ENCODE measurements at places on chromosomes 1 and 21.

DNA sequence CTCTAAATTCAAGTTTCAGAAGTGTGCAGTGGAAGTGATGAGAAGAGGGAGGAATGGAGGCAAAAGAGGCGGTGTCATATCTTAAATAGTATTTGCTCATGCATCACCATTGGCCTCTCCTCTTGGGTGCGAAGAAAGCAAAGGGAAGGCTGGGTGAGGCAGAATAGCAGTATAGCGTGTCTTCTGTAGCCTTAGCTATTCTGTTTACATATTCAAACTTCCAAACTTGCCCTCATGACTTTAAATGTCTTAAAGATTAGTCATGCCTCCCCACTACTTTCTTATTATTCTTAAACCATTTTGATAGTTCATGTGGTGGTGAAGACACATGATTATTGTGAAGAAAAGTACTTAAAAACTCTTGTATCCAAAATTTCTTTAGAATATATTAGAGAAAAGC is 104.6 kb upstream of the TENT5C start:
- peak; percentile 44 for DNase-seq

GRCh38 chr1:27142464-27142863 is 12.5 kb downstream of the SLC9A1 start:
- no peak for DNase-seq

- no peak for DNase-seq
These were observed 343.1 kb downstream of the NPHP4 start for GRCh38 chr1:5649166-5649551.

- DNase-seq: no peak
These were observed 15.5 kb downstream of the PROX1 start for GRCh38 chr1:214003233-214003632.

DNA sequence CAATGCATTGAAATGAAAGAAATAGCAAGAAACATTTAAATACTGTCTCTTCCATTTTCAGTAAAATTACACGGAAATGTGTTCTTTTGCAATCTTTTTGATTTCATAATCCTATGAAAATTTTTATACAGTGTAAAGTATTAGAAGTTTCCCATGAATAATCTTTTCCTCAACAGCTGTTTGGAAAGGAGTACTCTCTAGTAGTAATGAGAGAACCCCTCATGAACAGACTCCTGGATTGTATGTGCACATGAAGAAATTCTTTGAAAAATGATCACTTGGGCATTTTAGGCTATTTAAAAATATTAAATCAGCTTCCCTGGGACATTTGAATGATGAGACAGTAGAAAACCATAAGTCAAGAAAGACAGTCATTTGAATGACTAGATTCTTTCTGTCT is 64.4 kb downstream of the LHX9 start:
- peak; percentile 61 for DNase-seq

GRCh38 chr1:154351363-154352068 is 26.2 kb downstream of the ATP8B2 start:
- no peak for DNase-seq

- no peak for DNase-seq
These were observed 4.6 kb downstream of the IFFO2 start for GRCh38 chr1:18951818-18952391.

DNA sequence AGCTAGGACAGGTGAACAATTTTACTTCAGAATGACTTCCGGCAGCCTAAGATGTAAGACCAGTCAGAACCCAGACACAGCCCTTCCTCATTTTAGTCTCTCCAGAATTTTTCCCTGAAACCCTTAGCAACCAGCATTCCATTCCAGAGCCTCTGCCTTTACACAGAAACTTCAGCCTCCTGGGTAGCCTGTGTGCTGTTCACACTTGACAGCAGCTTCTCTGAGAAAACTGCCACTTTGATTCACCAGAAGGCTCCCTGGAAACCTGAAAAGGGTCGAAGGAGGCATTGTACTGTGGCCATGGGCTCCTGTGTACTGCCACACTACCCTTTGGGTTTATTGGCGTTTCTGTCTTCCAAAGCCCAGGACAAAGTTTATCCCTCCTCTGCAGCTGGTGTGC is 17.4 kb downstream of the HYI start:
- no peak for DNase-seq

- peak; percentile 85 for DNase-seq
These were observed 74.4 kb downstream of the PTGS2 start for GRCh38 chr1:186605762-186606350.

DNA sequence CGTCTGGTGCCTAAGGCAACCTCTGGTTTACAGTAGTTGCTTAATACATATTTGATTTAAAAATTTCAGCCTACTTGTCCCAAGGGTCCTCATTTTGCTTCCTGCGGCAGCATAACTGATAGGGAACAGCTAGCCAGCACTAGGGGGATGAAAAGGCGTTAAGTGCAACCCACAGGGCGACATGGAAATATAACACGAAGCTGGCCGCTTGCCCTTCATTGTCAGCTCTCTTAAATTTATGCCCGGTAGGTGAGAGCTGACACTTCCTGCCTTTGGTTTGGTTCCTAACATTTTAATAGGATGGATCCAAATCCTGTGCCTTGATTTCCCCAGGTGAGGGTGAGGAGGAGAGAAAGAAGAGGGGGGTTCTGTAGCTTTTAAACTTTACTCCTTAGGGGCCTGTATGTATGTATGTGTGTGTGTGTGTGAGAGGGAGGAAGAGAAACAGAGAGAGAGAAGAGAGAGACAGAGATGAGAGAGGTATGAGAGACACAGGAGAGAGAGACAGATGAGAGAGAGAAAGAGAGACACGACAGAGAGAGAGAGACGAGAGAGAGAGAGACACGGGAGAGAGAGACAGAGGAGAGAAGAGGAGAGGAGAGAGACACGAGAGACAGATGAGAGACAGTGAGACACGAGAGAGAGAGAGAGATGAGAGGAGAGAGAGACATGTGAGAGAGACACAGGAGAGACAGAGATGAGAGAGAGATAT is 938 bp upstream of the ACTN2 start:
- DNase-seq: no peak

GRCh38 chr1:70336050-70336449 is 18.5 kb downstream of the ANKRD13C start:
- no peak for DNase-seq

- no peak for DNase-seq
These were observed 19.3 kb downstream of the HS2ST1 start for GRCh38 chr1:86933562-86934377.

DNA sequence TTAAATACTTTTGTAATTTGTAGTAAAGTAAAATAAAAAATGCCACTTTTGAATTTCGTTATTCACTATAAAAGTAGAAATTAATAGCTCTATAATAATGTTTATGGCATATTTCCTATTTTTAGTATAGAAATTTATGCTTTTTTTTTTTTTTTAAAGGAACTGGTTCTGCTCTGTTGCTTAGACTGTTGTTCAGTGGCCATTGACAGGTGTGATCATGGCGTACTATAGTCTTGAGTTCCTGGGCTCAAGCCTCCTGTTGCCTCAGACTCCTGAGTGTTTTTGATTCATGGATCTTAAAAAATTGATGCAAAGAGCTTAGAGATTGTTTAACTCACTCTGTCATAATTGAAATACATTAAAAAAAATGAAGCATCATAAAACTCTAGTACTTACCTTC is 53.6 kb downstream of the RPS6KC1 start:
- DNase-seq: no peak

- peak; percentile 26 for DNase-seq
These were observed 31.8 kb upstream of the JUN start for GRCh38 chr1:58815686-58816071.

DNA sequence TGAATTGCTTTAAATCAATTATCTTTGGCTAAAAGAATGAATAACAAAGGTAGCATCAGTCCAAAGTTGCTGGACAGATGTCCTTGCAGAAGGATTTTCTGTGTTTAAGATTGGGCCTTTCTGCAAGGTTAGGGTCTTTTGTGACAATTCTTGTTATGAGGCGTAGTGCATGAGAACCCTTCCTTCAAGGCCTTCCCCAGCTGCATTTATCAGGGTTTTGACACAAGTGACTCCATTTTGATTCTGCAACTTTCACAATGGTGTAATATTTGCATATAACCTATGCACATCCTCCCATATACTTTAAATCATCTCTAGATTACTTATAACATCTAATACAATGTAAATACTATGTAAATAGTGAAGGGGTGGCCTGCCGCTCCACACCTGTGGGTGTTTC is 1.1 kb upstream of the SETD4 start:
- no peak for DNase-seq

GRCh38 chr1:202673531-202673930 is 36.7 kb downstream of the SYT2 start:
- DNase-seq: no peak

GRCh38 chr1:10897321-10897980 is 101.0 kb upstream of the CASZ1 start:
- no peak for DNase-seq

- peak; percentile 86 for DNase-seq
These were observed 809 bp downstream of the SYT11 start for GRCh38 chr1:155859881-155860871.

- DNase-seq: peak; percentile 85
These were observed 43.7 kb downstream of the ST7L start for GRCh38 chr1:112575154-112575804.

DNA sequence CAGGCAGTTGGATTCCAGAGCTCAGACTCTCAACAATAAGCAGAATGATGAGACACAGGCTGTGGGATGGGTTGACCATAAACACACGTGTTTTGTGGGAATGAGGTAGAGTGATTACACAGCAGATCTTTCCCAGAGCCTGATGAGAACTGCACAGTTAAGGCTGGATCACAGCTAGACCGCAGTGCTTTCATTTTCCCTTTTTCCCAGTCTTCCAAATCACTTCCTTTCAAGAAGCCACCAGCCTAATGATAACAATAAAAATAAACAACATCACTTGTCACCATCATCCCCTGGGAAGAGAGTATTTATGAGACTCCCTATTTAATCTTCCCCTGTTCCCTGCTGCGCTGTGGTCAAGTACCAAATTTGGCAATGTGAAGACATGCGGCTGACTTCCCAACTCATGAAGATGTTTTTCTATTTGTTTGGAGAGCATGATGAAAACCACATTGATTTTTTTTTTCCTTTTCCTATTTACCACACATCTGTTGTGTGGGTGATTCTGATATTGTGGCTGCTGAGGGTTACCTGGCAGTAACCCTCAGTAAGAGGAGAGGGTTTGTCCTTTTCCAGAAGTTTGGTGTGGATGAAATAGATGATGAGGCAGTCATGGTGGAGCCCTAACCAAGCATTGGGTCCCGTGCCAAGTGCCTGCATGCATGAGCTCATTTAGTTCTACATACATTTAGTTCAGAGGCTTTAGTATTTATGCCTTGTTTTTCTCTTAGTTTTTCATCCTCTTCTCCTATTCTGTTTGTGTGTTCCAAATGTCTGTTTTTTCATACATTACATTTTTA is 248.9 kb upstream of the HOOK1 start:
- DNase-seq: peak; percentile 86

GRCh38 chr21:27817074-27817473 is 850.2 kb upstream of the ADAMTS5 start:
- no peak for DNase-seq

- DNase-seq: no peak
These were observed 116.4 kb downstream of the SYT2 start for GRCh38 chr1:202593845-202594244.

GRCh38 chr1:20590306-20590777 is 1.4 kb downstream of the CDA start:
- no peak for DNase-seq
